ENCODE measurements at places on chromosomes 7 and 10.

DNA sequence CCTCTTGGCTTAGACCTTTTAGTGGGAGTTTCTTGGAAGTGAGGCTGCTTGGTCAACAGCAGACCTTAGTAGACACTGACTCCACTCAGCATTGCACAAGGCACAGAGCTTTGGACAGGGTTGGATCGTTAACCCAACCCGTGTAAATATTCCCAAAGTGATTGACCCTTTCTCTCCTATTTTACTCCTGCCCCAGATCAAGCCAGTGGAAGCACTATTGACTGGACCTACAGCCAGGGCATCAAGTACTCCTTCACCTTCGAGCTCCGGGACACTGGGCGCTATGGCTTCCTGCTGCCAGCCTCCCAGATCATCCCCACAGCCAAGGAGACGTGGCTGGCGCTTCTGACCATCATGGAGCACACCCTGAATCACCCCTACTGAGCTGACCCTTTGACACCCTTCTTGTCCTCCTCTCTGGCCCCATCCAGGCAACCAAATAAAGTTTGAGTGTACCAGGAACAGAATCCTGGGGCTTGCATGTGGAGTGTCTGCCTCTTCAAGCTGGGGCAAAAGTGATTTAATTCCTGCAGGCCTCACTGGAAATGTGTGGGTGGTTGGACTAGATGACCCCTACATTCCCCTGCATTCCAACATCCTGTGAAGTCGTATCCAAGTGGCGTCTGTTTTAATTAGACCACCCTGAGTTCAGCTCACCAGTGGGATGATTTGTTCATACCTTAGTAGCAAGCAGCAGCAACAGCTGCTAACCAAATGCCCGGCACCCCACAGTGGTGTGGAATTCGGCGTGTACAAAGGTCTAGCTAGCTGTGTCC lies 7.5 kb downstream of the CPA1 start:
- no peak for DNase-seq

DNA sequence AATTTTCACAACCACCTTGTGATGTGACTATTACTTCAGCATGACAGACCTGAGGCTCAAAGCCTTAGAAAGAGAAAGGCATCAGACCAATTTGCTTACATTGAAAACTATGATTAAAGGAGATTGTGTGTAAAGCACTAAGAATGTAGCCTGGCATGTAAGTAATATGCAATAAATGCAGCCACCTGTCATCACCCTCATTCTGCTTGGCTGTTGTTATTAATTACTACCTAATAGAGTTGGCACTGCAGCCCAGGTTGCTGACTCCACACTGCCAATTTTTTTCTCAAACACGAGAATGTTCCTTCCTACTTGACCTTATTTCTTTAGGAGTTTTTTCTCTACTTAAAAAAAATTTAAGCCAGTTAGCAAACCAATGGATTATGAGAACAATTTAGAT lies 61.2 kb upstream of the NPVF start:
- no peak for DNase-seq

DNA sequence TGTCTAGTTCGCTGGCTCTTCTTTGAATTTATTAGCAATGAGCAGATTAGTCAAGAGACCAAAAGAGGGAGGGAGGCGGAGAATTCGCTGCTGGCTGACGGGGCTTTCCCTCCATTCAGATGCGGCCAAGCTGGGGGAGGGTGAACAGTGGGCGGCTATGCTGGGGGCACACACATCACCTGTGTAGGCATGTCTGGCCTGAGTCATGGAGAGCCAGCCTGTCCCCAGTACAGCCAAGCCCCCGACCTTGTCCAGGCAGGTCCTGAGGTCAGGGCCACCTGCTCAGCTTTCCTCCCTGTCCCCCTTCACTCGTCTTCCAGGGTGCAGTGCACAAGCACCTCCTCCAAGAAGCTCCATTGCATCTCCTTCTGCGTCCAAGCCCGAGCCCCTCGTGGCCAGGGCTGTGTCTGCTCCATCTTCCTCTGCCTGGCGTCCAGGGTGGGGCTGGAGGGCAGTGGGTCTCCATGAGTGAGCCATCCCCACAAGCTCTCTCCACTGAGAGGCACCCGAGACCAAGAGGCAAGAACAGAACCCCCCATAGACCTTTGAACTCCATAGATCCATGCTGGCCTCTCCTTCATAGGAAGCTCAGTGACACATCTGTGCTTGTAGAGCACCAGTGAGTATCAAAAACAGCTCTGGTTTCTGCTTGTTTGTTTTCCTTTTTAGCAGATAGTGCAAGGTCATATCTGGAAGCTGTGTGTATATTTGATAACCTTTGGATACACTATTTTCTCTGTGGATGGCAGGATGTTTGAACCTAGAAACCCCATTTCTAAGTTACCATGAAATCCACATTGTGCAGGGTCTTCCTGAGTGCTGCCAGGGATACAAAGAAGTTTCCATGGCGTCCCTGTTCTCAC lies 1.9 kb upstream of the DEPP1 start:
- DNase-seq, result no peak

DNA sequence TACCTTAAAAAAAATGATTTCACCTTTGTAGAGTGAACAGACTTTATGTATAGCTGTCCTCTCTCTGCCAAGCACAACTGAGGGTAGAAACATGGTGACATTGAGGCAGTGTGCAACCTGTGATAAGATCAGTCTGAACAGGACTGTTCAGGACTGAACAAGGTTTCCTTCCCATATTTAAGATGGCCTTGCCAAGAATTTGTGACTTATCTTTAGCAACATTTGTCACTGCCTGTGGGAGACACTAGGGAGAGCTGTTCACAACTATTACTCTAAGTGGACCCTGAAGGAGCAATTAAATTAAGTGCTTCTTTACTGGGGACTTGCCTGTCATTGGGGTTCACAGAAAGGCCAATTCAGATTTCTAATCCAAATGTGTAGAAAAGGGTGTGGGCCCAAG lies 6.7 kb downstream of the OR13A1 start:
- no peak for DNase-seq

GRCh38 chr7:149866779-149867447 lies 6.9 kb upstream of the ATP6V0E2 start:
- no peak for DNase-seq

GRCh38 chr7:114879554-114879953 lies 42.3 kb upstream of the MDFIC start:
- no peak for DNase-seq

DNA sequence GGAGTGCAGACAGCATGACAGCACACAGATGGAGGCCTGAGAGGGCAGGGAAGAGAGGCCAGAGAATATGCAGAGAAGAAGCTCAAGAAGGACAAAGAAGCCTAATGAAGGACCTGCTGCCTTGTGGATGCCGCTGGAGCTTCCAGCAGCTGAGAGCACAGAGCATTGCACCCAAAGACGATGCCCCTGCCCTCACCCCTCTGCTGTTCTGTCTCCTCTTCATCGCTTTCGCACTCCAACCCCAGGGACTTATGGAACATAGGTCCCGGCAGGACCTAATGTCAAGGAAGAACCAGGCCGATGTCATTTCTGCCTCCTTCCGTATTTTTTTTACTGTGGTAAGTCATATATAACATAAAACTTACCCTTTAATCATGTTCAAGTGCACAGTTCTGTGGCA lies 12.3 kb upstream of the INSIG1 start:
- no peak for DNase-seq

DNA sequence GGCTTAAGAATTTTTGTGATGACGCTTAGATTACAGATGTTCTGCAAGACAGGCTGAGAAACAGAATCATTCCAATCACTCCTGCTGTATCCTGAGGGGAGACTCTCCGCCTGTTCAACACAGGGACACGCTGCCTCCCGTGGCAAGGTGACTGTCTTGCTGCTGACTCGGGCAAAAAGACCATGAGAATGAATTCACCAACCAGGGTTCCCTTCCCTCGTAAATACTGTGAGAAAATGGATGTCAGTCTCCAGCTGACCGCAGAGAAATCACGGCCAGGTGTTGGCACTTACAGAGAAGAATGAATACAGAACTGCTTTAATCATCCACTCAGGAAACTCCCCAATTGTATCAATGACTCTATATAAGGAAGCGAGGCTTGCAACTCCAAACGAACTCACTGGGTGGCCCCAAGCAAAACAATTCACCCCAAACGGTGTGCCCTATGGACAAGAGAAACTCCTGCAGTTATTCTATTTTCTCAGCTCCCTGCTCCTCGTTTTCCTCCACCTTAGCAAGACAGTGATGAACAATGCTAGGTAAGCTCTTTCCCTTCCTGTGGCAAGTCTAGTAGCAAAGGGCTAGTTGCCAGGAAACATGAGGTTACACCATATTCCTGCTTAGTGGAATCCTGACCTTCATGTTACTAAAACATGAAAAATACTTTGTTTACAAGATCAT lies 22.8 kb downstream of the GNA12 start:
- no peak for DNase-seq

GRCh38 chr10:72276013-72276387 lies 2.3 kb downstream of the DDIT4 start:
- no peak for DNase-seq

DNA sequence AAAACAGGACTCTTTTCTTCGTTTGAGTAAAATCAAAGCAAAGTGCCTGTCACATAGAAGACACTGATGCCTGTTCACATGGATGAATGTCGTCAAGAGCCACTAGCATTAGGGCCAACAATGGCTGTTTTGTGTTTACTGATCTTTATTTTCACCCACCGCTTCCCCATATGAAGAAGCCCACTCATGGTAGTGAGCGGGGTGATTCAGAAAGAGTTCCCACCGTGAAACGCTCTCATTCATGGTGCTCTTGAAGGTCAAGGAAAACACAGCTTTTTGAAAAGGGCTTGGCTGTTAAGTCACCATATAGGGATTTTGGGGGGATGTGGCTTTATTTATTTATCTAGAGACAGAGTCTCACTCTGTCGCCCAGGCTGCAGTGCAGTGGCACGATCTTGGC lies 12.5 kb downstream of the PROSER2 start:
- no peak for DNase-seq

DNA sequence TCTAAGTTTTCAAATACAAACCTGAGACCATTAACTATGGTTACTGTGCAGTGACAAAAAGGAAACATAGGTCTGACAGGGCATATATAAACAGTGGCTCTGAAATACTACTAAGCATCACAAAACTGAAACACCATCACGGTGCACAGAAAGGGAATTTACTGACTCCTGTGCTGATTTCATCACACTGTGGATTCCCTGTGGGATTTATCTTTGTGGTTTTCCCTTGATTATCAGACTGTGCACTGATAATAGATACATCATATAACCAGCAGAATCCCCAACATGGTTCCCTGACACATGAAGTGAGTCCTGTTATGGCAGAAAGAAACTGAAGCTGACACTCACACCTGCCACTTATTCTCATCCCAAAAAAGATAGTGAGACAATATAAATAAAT lies 676.3 kb upstream of the KCND2 start:
- no peak for DNase-seq

- DNase-seq, result no peak
These were observed 210.6 kb downstream of the ARL4A start for GRCh38 chr7:12898004-12898403.

DNA sequence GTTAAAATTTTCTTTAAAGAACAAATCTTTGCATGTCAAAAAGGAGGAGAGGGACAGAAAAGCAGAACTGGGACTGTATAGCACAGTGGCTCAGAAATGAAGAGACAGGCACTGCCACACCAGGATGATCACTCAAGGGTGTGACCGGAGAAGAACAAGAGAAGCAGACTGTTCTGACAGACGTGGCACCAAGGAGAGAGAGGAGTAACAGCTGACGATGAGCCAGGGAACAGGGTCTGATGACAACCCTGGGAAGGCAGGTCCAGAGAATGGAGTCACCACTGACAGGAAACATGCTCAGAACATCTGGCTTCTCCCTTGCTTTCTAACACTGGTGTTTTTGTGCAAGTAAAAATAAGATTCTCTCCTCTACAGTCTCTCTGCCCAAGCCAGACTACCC lies 14.6 kb upstream of the VAX1 start:
- DNase-seq, result no peak

DNA sequence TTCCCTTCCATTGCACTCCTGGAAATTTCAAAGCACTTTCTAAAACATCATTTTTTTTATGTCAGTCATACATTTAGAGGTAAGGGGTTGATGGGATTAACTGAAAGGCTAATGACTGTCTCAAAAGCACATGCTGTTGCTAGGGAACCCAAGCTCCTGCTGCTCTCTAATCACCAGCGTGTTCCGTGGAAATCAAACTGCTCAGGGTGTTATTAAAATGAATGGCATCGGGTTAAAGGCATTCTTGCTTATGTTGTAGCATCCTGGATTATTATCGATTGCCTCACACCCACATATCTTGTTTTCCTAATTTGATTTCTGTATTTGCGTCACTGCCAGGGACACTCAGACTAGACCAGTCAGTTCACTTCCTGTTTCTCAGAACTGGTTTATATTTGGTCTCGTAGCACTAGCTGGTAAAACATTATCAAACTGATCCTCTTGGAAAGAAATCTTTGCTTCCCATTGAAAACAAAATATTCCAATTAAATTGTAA lies 216.5 kb upstream of the MKLN1 start:
- DNase-seq, result no peak

Measured in GOT3 (cell line).